ENCODE measurements at places on chromosomes 13 and 19.

- DNase-seq = no peak
Observed at GRCh38 chr19:6464070-6464873, at the start of gene CRB3. Gene CRB3, plus strand, starts transcription at chr19:6464271. Its CDS starts 431 bp downstream, at chr19:6464702.

DNA sequence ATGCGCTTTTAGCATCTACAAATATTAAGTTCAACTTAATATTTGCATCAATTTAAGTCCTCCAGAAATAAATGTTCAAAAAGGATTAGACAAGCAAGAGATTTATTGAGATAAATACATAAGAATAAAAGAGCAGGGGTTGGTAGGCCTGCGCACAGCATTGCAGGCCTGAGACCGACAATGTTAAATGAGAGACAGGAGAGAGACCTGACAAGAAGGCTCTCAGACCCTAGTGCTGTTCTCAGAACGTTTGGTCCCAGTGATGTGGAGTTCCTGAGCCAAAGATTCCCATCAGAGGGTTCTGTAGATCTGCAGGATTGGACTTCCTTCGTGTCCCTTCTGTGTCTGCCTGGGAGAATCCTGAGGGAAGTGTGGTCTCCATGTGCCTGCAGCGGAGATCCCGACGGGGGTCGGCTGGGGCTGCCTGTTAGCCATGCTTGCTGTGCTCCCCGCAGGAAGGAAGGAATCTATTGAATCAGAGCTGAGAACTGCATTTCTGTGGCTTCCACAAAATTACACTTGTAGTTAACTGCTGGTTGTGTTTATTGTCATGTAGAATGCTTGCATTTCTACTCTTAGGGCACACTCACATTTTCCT, 369.9 kb upstream of the SLC10A2 start:
- DNase-seq = no peak

DNA sequence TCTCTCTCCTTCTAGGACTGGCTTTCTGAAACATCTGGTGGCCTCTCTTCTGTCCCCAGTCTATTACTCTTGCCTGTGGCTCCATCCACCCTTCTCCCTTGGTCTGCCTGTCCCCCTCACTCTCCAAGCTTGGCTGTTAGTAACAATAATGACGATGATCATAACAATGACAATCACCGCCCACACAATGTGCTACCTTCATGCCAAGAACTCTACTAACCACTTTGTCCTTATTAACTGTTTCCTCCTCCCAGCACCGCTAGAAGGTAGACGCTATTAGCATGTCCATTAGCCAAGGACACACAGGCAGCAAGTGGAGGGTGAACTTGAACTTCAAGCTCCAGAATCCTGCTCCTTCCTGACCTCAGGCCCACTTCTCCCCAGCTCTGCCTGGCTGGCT, 2.7 kb downstream of the GYS1 start:
- DNase-seq = no peak

DNA sequence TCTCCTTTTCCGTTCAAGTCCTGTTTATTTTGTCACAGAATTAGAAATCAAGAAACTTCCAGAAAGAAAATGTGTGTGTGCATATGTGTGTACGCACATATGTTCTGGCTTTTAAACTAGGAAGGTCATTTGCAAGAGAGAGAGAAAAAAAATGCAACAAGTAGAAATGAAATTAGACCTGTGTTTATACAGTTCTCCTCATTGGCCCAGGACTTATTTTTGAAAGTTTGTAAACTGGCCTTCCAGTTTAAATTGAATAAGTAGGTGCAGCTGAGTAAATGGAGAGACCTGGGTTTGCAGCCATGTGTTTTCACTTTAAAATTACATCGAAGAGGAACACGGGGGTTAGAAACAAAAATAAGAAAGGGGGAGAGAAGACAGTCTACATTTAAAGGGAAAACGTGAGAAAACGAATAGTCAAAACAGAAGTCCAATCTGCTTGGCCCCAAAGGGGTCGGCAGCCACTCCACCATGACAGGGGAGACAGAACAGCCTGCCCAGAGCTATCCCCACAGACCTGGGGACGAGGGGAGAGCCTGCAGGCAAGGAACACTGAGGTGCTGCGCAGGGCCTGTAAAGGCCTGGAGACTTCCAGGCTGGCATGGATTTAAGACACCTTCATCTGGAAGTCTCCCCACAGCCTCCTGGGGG, 216.8 kb upstream of the MAB21L1 start:
- DNase-seq = no peak

GRCh38 chr13:24261566-24261965, 47.8 kb upstream of the C1QTNF9 start:
- DNase-seq = no peak

Measured in NCI-H1092 treated with DMSO at 0.1 percent for 48 hours (cell line).